ENCODE measurements at places on chromosomes 3 and 15. TPM values are rescaled to one million over a fixed set of nuclear protein-coding genes. Genes with fewer than 3 reads are reported as not detected.

DNA sequence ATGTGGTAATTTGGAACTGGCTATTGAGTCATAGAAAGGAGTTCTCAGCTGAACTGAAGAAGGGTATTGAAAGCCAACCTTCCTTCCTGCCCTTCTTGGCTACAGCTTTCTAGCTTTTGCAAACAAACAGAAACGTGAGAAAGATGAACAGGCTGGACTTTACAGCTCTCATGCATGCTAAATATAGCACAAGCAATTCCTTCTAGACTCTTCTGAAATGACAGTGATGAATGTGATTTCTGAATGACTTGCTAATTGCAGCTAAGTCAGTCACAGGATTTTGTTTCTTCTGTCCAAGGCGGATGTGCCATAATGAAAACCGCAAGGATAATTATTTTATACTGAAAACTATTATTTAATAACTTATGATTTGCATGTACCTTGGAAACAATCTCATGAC is 36.3 kb downstream of the BCHE start:
- DNase-seq, result peak; percentile 11

DNA sequence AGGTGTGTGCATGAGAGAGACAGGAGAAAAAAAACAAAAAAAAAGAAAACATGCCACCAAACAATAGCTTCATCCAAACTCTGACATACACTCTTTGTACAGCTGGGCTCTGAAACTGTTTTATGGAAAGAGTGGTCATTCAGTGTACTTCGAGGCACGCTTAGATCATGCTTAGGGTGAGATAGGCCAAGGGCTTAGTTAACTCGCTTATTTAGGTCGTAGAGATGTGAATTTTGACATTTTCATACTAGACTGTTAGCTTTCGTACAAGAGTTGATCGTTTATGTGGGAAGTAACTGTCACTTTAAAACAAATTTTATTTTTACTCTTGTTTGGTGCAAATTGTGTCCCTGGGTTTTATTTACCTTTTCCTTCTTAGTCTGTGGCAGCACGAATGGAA is 166.4 kb downstream of the GHSR start:
- no peak for DNase-seq

- DNase-seq, result no peak
These were observed 96.7 kb upstream of the TP63 start for GRCh38 chr3:189534531-189534930.

FGF7 gene
- 18.8 TPM for polyA plus RNA-seq

ZIC4 gene
- polyA plus RNA-seq, result not detected

Measured in left kidney (tissue), 8 donors.